ENCODE measurements at places on chromosomes 5 and 9.

DNA sequence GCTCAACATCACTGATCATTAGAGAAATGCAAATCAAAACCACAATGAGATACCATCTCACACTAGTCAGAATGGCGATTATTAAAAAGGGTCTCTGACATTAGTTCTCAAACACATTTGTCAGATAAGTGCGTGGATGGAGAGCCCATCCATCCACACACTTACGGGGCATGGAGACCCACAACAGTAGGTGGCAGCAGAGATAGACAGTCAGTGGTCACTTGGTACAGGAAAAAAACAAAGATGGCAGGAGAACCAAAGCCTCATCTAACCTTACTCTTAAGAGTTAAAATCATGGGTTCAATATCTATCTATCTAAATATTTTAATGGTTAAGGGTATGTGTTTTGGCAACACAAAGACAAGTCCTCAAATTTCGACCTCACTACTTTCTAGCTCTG lies 1378.7 kb upstream of the C9orf72 start:
- no peak for DNase-seq

GRCh38 chr9:1051584-1052275 lies 1.6 kb downstream of the DMRT2 start:
- no peak for DNase-seq

GRCh38 chr5:176133289-176133870 lies 104.8 kb upstream of the SIMC1 start:
- DNase-seq, result no peak

DNA sequence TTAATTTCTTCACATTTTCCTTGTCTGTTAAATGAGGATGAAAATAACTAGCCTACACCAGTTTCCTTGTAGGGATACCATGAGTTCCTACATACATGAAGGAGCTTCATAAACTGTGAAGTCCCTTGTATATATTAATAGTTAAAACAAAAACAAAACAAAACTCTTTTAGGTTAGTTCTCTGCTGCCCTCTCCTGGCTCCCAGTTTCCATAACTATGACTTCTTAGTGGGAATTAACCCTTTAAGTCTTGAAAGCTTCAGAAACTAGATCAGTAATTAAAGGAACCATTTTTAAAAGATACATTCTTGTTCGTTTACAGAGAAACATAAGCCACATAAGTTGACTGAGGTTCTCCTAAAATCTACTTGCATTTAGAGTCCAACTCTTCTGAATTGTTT lies 500.0 kb upstream of the C9orf72 start:
- no peak for DNase-seq

DNA sequence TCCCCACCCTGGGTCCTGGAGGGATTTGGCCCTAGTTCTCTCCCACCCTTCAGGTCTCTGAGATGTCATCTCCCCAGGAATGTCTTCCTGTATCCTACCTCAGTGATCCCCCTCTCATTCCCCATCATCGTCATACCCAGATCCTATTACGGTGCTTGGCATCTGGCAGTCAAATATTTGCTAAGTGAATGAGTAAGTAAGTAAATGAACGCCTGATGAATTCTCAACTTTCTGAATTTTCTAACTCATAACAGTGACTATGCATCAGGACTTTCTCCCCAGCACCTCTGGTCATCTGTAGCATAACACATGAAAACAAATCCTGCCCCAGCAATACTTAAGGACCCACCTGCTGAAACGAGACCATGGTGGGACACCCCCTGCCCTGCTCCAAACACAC lies 244.2 kb downstream of the EBF1 start:
- no peak for DNase-seq

DNA sequence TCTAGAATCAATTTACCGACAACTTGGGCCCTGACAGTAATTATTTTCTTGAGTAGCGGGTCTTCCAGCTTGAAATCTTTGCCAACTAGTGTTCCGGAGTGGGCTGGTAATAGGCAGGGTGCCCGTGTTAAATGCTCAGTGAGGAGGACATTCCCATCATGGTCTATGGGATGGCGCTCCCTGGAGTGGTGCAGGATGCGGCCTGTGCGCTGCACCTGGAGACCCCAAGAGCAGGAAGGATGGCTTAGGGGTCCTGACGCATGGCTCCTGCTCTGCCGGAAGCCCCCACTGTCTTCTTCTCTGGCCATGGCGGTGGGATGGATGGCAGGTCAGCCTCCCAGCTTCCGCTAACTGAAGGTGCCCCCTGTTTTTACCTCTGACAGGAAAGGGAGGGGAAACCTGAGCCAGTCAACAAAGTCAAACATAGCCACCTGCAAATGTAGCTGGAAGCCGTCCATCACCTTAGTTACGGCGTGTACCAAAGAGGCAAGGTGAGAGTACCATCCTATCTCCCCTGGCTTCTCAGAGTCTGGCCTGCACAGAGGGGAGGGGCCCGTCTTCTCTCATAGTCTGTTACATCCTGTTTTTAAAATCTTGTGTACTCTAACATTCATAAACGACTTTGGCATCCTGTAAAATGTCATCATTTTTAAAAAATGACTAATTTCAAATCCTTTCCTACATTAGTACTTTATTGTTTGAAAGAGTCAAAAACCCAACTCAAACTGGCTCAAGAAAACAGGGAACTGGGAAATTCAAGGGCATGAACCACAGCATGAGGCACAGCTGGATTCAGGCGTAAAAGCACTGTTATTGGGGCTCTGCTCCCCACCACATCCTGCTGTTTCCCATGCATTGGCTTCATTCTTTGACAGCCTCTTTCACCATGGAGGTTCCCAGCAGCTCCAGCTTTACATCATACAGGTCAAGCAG lies 28.5 kb upstream of the UNC5A start:
- no peak for DNase-seq

- DNase-seq, result no peak
These were observed 789 bp downstream of the ACER2 start for GRCh38 chr9:19409401-19410194.

DNA sequence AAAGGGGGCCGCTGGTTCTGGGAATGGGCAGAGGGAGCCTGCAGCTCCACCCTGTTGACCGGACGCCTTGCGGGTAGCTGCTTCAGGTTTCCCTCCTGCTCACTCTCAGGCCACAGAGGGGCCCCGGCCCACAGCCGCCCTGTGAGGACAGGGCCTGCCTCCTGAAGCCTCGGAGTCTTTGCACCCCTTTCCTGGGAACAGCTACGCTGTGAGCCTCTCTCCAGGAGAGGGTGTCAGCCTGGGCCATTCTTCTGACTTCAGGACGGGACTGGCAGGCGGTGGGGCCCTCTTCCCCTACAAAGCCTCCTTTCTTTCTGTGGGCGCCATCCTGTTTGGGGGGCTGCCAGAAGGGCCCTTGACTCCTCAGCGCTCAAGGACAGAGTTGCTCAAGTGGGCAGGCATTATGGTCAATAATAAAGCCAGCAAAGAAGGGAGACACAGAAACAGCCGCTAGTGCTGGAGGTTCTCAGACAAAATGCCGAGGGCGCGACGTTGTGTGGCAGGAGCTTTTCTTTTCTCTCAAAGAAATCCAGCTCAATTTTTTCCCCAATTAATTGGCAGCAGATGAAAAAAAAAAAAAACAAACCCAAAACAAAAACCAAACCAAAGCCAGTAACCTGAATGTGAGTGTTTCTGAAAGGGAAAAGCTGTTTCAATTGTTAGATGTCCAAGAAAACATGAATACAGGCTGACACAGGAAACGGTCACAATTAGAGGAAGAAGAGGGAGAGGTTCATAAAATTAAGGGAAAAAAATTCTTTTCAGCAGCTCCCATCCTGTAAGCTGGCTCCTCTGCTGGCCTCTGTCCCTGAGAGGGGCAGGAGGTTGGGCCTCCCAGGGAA lies 12.8 kb upstream of the SLC25A51 start:
- DNase-seq, result no peak
